NCI-H1694 treated with DMSO at 0.1 percent for 48 hours (cell line): ENCODE measurements at places on chromosomes 5 and 9.

GRCh38 chr9:33236571-33236970 lies 3.4 kb upstream of the SPINK4 start:
- no peak for DNase-seq

GRCh38 chr5:143302341-143303045 lies 101.0 kb downstream of the NR3C1 start:
- no peak for DNase-seq

DNA sequence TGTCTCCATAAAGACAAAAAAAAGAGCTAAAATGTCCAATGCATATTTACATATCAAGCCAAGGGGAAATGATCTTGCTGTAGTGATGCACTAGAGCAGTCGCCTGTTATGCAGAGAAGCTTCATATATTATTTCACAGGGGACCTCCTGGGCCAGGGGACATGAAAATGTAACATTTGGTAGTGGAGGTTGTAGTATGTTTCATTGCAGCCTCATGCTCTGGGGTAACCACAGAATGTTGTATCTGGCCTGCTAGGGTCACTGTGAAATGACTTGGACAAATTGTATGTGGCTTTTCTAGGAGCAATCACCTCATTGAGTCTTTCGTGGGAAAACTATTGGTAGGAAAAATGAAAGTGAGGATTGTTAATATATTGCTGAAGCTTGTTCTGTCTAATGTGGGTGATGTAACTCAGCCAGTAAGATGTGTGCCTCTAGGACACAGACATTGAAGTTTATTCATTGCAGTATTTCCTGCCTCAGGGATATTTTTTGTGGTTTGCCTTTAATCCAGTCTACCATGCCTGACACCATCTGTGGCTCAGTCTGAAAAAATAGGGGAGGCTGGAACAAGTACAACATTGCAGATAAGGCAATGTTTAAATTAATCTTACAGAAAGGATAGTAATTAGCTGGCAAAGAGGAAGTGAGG lies 430.8 kb upstream of the TNC start:
- peak; percentile 7 for DNase-seq

- DNase-seq = no peak
Measured at GRCh38 chr9:130150779-130151382, 21.3 kb upstream of the NCS1 start.

DNA sequence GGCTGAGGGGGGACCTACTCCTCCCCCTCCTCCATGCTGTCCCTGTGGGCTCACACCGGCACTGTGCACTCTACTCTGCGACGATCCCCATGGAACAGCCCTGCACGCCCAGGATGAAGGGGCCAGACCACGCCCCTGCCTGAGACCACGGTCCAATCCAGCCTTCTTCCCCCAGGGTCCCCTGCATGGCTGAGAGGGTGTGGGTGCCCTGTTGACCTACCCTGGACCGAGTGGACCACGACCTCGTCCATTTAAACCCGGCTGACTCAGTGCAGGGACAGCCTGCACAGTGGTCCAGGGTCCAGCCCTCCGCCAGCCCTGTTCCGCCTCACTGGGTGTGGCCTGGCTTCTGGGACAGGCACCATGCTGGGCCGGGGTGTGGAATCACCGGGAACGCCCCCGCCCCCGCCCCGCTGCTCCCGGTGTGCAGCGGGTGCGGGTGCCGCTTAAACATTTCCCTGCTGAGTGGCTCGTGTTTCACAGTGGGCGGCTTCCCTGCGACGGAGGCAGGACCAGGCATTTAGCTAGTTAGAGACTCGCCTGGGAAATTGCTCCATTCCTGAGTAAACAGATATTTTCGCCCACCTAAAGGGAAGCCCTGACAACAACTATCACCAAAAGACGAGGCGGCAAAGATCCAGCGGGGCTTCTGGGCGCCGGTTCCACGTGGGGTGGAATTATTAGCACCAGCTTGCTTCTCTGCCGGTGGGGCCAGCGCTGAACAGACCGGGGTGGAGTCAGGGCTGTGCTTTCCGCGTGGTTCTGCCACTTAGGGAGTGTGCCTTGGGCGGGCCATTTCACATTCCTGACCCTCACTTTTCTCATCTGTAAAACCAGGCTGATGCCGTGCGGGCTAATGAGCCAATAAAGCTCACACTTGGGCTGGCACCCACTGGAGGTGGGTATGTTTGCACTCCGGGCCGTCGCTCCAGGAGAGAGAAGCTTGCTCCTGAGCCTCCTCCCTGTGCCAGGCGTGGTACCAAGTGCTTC lies 22.6 kb downstream of the DBH start:
- peak; percentile 68 for DNase-seq

DNA sequence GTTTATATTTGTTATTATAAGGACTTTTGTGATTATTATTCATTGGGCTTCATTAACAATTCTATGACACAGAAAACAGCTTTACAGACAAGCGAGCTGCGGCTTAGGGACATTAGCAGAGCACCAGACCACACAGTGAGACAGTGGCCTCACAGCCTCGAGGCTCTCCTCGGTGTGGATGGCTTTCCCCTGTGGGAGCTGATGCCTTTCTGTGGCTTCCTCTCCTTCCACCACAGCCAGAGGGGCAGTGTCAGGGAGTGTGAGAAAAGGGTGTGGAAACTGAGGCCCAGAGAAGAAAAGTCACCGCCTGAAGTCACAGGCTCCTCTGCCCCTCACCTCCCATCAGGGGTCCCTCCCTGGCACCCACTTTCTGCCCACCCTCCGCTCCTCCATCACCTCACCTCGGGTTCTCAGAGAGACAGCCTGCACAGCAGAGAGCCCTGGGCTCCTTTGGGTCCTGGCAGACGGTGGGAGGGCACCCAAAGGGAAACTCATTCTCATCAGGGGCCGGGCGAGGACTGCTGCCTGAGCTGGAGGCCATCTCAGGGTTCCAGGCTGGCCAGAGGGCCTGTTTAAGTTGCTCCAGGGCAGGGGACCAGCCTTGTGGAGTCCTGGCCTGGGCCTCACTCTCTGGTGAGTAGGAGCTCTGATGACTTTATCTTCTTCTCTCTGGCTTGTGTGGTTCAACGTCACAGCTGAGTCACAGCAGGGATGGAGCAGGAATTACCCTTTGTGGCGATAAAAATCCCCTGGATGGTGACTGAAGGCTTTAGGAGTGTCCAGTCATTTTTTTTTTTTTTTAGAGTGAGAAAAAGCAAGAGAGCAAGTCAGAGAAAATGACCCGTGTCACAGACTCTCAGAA lies 830 bp downstream of the TRAF1 start:
- no peak for DNase-seq

DNA sequence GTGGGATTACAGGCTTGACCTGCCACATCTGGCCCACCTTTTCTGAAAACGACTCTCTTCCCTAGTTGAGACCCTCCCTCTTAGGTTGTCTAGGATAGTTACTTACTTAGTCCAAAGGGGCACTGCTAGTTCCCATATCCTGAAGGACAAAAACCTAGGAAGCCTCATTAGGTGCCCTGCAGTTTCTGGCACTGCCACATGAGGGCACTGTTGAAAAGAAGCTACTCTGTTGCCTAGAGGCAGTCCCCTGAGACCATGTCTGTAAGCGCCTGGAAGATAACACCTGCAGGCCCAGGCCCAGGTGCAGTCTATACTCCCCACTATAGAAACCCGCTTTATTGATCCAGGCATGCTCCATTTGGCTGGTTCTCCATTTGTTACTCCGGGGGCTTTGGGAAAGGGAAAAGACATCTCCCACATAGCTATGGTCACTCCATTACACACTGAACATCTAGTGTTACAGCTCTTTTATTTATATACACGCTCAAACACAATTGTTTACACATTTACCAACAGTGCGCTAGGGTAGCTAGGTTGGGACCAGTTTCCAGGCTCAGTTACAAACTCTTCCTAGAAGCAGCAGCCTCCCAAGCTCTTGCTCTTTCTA lies 73.4 kb upstream of the PPARGC1B start:
- DNase-seq = no peak

DNA sequence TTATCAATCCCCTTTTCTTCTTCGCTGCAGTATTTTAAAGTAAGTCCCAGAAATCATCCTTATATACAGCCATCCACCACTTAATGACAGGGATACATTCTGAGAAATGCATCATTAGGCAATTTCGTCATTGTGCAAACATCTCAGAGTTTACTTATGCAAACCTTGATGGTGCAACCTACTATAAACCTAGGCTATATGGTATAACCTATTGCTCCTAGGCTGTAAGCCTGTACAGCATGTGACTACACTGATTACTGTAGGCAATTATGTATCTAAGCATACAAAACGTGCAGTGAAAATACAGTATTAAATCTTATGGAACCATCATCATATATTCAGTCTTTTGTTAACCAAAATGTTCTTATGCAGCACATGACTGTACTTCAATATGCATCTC lies 36.8 kb downstream of the SAXO1 start:
- DNase-seq = no peak

- DNase-seq = no peak
Measured at GRCh38 chr5:116632890-116633289, 58.3 kb upstream of the SEMA6A start.

DNA sequence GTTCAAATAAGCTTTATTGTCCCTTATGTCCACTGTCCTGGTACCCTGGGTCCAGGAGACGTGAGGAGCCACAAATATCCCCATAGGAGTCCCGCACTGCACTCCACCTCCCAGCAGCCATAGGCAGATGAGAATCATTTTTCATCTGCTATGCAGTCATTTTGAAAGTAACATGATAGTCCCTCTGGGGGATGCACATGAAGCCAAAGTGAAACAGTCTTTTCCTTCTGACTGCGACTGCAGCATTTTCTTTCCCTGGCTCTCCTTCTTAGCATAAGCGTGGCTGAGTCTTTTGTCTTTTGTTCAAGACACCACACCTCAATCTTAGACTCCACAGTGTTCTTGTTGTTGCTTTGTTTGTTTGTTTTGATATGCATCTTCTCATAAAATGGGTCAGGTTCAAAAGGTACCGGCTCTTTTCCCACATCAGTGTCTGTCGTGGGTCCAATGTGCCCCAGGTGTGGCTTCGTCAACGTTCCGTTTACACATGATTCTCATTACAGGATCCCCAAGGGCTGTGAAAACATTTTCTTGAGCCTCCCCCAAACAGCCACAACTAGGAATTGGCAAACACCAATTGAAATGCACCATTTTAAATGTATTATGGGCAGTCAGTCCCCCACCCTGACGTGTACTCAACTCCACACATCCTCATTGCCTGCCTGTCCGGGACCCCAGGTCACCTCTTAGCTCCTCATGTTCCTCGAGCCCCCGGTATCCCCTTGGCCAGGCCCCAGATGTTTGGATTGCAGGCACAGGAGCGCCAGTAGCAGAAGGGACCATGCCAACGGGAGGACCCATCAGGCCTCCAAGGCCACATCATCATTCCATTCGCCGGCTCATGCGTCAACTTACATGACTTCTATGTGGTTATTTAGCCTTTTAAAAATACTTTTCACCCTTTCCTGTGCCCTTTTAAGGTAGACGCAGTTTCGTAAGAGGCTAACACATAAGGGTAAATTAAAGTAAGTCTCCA lies 237.8 kb upstream of the DAPK1 start:
- DNase-seq = no peak
